Renal cortical epithelial cell (primary cell): ENCODE measurements at places on chromosomes 4 and X.
A peak's percentile ranks its signal among the peaks of the same experiment; 100 is the strongest.

- DNase-seq = no peak
These were observed 182.1 kb upstream of the SMIM31 start for GRCh38 chr4:164571593-164572390.

DNA sequence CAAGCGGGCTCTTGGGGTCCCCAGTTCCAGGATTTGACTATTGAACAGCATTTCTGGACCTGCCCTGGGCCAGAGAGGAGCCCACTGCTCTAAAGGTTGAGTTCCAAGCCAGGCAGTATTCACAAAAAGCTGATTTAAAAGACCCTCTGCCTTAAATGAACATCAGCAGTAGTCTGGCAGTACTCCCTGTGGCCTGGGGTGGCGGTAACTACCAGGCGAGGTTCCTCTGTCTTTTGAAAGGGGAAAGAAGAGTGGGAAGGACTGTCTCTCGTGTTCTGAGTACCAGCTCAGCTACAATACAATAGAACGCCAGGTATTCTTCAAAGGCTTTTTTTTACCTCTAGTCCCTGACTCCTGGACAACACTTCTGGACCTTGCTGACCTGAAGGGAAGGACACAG is 456.4 kb upstream of the TEX13C start:
- no peak for DNase-seq

DNA sequence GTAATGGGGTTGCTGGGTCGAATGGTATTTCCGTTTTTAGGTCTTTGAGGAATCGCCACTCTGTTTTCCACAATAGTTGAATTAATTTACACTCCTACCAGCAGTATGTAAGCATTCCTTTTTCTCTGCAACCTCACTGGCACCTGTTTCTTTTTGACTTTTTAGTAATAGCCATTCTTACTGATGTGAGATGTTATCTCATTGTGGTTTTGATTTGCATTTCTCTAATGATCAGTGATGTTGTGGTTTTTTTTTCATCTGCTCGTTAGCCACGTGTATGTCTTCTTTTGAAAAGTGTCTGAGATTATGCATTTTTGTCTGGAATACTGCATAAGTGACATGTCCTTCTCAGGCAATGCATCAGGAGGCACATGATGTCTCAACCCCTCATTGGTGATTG is 28.8 kb downstream of the REPS2 start:
- DNase-seq = no peak

DNA sequence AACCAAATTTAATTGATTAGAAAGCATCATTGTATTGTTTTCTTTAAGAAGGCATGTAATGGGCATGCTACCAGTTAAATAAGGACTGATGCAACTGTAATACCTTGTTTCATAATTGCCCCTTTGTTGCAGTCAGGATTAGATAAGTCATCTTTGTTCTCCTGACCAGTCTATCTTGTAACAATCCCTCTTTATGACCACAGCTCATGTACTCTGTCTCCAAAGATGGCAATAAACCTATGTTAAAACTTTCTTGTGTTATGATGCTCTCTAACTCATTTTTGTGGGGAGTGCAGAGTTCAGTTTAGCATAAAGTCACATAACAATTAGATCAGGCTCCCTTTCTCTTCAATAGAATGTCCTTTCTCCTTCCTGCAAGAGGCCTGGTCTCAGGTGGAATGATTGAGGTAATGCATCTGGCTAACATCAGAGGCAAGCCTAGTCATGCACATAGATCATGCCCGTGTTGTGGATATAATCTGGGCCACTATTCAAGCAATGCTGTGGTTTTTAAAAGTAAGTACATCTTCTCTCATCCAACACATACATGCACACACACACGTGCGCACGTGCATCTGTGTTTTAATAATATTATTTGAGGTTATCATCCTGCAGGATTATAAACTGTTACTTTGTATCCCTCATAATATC is 45.6 kb downstream of the TMEM154 start:
- DNase-seq = peak; percentile 12

GRCh38 chr4:124121461-124121971 is 591.0 kb downstream of the ANKRD50 start:
- peak; percentile 81 for DNase-seq

GRCh38 chrX:15170927-15171326 is 99.0 kb downstream of the ASB9 start:
- peak; percentile 45 for DNase-seq

GRCh38 chr4:184958923-184959210 is 59.4 kb upstream of the HELT start:
- no peak for DNase-seq

GRCh38 chrX:41384051-41384705 is 50.2 kb downstream of the DDX3X start:
- peak; percentile 69 for DNase-seq

DNA sequence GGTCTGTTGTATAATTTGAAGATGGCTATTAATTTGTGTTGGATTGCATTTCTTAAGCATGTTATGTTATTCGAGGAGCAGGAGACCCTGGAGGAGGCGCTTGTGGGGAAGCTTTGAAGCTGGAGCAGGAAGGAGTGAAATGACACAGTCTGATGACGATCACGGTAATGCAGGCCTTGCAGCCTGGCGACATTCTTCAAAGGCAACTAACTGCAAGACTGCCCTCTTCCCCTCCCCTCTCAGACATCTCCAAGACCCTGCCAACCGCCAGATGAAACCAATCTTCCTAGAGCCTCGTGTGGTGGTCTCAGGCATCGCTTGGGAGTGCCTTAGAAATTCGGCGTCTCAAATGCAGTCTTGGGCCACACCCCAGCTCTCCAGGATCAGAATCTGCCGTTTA is 16.1 kb downstream of the CLCN4 start:
- no peak for DNase-seq

DNA sequence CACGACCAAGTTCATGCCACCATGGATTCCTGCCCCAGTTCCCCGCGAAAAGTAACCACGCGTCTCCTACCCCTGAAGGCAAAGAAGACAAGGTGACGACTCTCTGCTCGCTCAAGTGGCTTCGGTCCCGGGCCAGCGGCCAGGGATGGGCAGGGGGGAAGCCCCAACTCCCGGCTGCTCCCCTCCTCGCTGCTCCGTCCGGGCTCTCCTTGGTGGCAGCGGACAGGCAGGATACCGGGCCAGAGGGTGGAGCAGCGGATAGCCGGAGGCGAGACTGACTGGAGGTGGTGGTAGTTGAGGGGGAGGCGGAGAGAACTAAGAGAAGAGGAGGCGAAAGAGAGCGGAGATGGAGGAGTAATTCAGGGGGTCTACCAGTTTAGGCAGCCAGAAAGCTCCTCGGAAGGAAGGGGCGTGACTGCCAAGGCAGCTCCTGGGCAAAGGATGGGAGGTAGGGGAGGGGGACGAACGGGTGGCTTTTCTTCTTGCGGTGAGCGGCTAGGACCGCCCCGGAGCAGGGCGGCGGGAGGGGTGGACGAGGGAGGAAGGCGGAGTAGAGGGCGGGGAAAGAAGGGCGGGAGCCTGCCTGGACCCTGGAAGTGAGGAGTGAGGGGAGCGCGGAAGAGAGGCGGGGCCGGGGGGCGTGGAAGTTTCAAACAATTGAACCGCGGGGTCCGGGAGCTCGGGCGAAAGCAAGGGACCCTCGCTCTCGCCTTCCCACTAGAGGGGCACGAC is at the start of gene AMOT:
Gene AMOT (minus strand): TSS at position 450 of the 732 bp plus-strand sequence. CDS start 17,705 bp downstream, outside the sequence.
- peak; percentile 55 for DNase-seq

DNA sequence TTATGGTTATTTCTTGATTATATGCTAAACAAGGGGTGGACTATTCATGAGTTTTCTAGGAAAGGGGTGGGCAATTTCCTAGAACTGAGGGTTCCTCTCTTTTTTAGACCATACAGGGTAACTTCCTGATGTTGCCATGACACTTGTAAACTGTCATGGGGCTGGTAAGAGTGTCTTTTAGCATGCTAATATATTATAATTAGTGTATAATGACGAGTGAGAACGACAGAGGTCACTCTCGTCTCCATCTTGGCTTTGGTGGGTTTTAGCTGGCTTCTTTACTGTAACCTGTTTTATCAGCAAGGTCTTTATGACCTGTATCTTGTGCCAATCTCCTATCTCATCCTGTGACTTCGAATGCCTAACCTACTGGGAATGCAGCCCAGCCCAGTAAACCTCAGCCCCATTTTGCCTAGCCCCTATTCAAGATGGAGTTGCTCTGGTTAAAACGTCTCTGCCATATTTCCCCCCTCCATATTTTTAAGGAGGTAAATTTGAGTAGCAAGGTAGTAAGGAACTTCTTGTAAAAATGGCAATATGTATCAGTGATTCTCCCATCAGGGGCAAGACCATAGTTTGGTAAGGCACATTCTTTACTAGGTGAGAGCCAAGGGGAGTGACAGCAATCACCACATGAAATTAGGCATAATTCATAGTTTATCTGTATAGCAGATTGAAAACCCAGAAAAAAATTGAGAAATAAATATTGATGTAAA is 2.6 kb downstream of the CXCL2 start:
- peak; percentile 76 for DNase-seq

GRCh38 chr4:181525634-181526033 is 717.6 kb upstream of the TENM3 start:
- peak; percentile 36 for DNase-seq

- DNase-seq = peak; percentile 96
These were observed 14.5 kb downstream of the WDFY3 start for GRCh38 chr4:84952004-84952403.

- DNase-seq = peak; percentile 90
These were observed 96.8 kb downstream of the PDLIM5 start for GRCh38 chr4:94548571-94548970.

DNA sequence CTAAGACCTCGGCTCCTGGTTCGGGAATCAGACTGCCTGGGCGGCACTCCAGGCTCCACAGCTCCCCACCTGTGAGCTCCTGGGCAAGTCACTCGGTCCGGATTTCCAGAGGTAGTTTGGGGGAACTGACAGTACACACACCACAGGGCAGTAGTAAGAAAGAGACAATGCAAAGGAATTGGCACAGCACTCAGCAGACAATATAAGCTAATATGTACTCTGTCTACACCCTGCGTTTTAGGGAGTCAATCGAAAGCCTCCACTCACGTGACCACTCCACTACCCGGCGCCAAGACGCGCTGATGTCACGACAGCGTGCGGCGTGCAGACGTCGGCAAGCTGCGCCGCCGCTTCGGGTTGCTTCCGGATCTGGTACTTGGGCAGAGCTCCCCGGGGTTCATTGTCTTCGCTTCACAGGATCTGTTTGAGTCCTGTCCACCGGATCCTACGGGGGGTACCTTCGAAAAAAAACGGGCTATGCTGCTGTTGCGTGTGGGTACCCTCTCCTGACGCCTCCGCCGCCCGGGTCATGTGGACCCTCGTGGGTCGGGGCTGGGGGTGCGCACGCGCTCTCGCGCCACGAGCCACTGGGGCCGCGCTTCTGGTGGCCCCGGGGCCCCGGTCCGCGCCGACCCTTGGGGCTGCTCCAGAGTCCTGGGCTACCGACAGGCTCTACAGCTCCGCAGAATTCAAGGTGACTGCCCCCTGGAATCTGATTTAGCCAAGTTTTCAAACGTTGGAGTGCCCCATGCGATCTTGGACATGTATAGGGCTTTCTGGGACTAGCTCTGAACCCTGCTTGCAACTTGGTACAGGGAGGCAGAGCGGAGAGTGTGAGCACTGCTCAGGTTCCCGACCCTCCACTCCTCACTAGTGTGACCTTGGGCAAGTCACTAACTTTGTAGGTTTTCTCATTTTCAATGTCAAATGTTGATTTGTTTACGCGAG is at the start of gene GUF1:
Gene GUF1 (plus strand): TSS at position 327 of the 948 bp plus-strand sequence. CDS start 203 bp downstream, at position 530.
- peak; percentile 82 for DNase-seq

- no peak for DNase-seq
These were observed 89.3 kb downstream of the GPR143 start for GRCh38 chrX:9676306-9676705.

GRCh38 chr4:159264057-159264456 is 161.2 kb downstream of the RAPGEF2 start:
- no peak for DNase-seq

DNA sequence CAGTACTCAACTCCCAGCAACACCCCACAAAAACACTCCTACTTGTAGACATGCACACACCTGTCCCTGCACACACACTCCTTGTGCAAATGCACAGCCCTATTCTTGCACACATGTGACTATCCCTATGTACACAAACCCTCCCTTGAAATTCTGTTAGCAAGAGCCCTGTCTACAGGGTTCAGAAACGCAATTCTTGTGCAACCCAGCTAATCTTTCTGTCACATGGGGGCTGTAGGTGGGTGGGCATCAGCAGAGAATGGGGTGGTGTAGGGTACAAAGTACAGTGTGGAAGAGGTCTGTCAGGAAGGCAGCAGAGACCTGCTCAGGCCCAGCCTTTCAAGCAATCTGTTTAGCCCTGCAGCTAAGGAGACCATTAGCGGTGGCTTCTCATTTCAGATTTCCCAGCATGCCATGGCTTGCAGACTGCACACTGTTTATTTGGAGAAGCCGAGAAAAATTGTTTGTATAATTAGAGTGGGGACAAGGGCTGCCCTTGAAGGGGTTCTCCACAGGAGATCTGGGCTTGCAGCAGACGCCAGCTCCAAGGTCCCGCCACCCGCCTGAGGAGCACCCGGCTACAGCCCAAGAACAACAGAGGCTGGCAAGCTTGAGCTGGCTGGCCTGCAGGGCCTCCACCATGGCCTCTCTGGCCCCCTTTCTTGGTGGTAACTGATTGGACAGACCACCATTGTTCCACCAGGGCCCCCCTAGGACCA is 144.0 kb upstream of the PJA1 start:
- DNase-seq = no peak

DNA sequence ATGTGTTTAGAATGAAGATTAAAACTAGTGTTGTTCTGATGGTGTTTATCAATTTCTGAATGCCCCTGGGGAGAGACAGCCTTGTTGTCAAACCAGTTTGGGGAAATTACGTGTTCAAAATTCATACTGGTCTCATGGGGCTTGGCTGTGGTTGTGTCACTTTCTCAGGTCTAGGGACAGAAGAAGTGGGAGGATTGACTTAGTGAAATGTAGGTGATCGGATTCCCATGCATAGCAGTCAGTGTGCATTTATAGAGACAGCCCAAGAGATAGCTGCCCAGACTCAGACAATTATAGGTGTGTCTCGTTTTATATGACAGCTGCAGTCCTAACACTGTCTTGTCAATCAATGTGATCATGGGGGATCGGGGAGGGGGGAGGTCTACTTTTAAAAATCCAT is 94.4 kb upstream of the CLCN4 start:
- DNase-seq = no peak

GRCh38 chr4:127555106-127555505 is 77.7 kb upstream of the INTU start:
- DNase-seq = peak; percentile 89

DNA sequence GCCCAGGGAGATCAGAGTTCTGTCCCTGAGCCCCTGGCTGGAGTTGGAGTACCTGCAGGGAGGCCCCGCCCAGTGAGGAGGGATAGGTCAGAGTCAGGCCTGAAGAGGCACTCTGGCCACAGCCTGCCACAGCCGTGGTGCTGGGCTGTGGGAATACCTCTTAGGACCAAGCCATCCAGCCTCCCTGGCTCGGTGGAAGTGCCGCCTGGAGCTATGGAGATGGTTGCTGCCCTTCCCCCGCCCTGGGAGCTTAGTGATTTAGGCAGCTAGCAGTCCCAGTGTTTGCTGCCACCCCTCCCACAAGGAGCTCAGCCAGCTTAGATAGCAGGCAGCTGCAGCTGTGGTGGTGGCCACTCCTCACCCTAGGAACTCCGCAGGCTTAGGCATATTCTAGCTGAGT is 446.3 kb upstream of the GNPDA2 start:
- DNase-seq = no peak
